WERI-Rb-1 (cell line): ENCODE measurements at places on chromosomes 16 and 17.

GRCh38 chr16:81327447-81328196, 12.9 kb downstream of the GAN start:
- no peak for DNase-seq

DNA sequence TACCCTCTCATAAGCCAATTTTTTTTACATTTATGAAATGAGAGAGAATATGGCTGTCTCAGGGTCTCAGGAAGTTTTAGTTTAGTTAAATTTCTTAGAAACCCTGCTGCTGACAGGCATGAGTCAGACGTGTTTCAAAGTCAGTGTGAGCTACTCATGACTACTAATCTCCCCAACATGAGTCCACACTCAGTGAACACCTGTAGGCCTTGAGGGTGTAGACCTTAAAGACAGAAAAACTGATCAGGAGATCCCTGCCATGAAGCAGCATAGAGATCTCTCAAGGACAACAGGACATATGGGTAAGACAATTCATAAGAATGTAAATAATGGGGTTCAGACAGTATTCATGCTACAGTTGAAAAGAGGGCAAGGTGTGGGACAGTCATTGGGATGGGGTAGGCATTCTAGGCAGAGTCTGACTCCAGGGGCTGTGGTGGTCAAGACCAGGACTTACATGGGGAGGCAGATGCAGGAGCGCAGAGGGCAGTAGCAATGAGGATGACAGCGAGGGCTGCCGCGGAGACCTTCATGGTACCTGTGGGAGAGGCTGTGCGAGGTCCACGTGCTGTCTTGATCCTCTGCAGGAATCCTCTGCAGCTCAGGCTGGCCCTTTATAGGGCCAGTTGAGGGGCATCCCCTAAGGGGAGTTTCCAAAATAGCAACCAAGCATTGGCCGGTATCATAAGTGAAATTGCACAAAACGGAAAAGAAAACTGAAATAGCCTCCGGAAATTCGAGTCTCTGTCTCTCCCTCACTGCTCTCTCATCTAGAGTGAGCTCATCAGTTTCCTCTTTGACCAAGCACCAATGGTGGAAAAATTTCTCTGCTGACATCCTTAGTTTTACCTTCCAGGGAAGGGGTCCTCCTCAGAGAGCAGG, at the start of gene CCL5:
Gene CCL5, minus strand, starts transcription at position 588 of the 882 bp plus-strand sequence.
- DNase-seq = no peak

DNA sequence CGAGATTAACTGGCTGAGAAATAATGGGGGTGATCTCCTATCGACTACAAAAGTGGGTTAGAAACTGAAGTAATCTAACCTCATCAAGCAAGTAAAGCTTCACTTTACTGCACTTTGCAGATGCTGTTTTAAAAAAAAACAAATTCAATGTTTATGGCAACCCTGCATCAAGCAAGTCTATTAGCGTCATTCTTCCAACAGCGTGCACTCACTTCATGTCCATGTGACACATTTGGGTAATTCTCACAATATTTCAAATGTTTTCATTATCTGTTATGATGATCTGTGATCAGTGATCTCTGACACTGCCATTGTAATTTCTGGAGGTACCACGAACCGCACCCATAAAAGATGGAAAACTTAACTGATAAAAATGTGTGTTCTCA, 70.8 kb downstream of the KANSL1 start:
- no peak for DNase-seq

DNA sequence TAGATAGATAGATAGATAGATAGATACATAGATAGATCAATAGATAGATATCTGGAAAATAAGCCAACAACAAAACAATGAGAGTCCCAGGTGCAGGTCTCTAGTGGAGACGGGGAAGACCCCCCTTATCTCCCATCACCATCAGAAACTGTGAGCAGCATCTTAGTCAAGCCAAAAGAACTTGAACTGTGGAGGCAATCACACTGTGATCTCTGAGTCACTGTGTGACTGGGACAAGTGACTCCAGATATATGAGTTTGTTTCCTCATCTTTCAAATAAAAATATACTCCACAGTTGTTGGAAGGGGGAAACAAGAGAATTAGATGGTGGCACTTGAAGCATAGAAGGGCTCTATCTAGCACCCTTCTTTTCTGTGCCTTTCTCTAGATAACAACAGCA, 42.1 kb downstream of the NOG start:
- DNase-seq = no peak

GRCh38 chr17:21394265-21394664, 18.1 kb downstream of the KCNJ12 start:
- no peak for DNase-seq
